ENCODE measurements at places on chromosomes 7 and 10.

- no peak for DNase-seq
Observed at GRCh38 chr7:101231644-101232043, 6.0 kb downstream of the CLDN15 start.

- no peak for DNase-seq
Observed at GRCh38 chr7:116669769-116670168, 2.2 kb upstream of the MET start.

- DNase-seq = peak; percentile 42
Observed at GRCh38 chr7:8217200-8218068, 44.5 kb downstream of the ICA1 start.

DNA sequence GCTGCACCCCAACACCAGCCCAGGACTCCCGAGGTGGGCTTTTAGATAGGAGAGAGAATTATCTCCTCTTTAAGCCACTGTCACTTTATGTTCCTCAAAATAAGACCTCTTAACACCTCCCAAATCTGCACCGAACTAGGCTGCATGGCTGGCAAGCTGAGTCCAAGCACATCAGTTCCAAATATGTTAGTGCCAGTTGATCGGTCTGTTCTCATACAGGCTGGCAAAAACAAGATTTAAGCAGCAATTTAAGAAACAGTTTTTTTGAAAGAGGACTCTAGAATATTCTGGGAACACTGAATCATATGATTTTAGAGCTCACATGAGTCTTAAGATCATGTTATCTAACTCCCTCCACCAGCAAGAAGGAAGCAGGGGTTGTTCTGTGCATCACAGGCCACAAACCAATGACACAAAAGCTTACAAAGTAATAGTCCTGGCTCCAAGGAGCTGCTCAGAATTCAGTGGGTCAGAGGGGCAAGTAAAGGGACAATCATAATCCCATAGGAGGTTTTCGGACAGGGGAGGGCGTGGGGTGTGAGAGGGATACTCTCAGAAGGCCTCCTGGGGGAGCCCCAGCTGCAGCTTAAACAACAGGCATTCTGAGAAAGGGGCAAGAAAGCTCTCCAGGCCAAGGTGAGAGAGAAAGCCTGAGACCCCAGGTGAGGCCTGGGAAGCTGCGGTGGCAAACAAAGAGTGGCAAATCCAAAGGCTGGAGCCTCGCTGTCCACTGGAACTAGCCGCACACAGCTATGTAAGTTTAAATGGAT lies 7.1 kb downstream of the COBL start:
- no peak for DNase-seq

DNA sequence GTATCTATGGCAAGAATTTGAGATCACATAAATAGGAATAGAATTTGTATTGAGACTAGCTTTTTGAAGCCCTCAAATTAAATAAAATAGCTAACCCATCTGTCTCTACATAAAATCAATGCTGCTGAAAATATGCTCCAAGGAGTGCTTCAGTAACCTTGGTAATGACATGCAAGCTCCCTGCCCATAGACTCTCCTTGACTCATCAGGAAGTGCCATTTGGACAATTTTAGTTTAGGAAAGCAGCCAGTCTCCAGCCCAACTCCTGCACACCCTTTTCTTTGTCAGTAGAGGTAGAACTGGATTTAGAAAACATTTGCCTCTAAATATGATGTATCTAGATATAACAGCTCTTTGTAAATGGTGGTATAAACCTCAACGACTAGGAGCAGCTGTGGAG lies 69.9 kb upstream of the PTPRZ1 start:
- no peak for DNase-seq

- DNase-seq = no peak
Observed at GRCh38 chr10:8279598-8279997, 225.1 kb downstream of the GATA3 start.

GRCh38 chr7:68246189-68246633 lies 1249.6 kb downstream of the TYW1 start:
- no peak for DNase-seq

- no peak for DNase-seq
Observed at GRCh38 chr7:38186593-38187314, 8.7 kb downstream of the STARD3NL start.

- no peak for DNase-seq
Observed at GRCh38 chr10:119644205-119644814, 6.9 kb upstream of the BAG3 start.

Data from GM13977 (cell line).